ENCODE measurements at places on chromosomes 6 and 20.
A peak's percentile ranks its signal among the peaks of the same experiment; 100 is the strongest.

DNA sequence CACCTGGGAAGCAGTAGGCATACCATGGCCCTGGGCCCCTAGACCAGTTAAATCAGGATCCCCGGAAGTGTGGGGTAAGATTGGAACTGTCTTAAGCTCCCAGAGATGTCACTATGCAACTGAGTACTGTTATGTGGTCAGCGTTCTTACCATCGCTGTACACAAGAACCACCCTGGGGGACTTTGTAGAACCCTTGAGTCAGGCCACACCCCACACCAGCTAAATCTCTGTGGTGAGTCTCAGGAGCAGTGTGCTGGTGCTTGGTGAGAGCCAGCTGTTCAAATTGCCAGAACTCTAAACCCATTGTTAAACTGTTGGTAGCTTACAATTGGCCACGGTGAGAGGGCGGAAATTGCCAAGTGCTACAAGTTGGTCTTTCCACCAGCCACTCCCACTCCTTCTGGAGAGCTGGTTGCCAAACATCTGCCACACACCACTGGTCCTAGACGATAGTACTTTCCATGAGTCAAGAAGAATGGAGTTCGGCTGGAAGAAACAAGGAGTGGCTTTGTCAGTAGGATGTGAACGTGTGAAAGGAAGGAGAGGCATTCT lies 80.5 kb upstream of the SYNDIG1 start:
- no peak for DNase-seq

DNA sequence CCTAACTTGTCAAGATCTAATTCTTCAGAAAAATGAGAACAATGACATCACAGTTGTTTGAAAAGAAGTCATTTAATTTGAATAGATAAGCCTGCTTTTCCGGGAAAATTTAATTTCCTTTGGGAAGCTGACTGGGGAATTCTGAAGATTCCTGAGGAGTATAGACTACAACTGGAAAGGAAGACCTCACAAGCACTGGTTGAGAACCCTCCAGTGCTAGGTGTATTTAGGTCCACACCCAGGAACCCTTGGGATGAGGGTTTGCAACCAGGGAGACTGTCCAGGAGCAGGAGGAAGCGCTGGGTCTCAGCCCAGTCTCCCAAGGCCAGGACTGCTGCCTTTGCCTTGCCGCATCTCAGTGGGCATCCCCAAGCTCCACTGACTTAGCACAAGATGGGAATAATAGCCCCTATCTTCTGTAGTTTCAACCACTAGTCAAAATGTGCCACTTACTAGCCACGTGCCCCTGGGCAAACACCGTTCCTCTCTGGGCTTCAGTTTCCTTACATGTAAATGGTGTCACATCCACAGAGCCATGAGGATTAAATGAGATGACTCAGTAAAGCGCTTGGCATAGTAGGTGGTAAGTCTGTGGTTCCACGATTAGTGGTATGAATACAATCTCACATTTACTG lies 6.9 kb upstream of the CD93 start:
- no peak for DNase-seq

GRCh38 chr6:31795616-31796298 lies at the start of gene VARS1:
VARS1 (minus strand) TSS chr6:31795752; CDS start chr6:31795217, 535 bp downstream.
- peak; percentile 80 for DNase-seq

DNA sequence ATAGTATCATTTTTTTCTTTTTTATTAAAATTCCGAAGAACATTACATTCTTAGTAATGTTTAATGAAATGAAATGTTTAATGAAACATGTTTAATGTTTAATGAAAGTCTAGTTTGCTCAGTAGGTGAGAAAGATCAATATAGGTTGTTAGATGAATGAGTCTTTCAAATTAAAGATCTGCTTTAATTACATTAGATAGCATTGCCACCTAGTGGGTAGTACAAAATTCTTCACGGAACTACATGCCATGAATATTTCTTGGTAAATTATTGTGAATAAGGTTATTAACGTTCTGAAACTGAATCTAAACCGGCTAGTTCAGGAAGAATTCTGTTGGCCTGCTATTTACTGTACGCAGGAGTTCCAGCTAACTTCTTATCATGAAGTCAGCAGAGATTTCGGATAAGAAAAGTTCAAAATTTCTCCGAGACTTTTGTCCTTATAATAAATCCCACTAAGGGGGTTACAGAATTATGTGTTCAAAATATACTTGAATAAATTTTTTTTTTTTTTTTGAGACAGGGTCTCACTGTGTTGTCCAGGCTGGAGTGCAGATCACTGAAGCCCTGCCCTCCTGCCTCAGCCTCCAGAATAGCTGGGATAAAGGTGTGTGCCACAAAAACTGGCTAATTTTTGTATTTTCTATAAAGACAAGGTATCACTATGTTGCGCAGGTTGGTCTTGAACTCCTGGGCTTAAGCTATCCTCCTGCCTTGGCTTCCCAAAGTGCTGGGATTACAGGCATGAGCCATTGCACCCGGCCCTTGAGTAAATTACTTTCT lies 7.9 kb upstream of the GMNN start:
- DNase-seq = peak; percentile 36

DNA sequence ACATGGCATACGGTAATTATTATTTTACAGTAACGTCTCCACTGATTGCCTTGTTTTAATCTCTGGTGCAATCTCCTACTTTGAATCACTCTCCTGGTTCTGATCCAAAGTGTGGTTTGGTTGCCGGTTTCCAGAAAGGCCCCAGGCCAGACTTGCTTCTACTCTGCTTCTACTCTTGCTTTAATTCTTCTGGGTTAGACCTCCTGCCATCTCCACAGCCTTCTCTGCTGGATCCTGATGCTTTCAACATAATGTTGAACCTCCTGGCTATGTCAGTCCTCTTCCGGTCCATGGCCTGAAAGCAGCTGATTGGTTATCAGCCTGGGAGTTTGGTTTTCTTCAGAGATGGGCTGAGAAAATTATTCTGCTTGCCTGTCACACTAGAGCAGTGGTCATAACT lies 266.5 kb upstream of the RIMS1 start:
- DNase-seq = no peak

GRCh38 chr6:155116571-155116910 lies 121.4 kb downstream of the TIAM2 start:
- no peak for DNase-seq

GRCh38 chr6:36038120-36038876 lies 10.7 kb downstream of the MAPK14 start:
- DNase-seq = no peak

DNA sequence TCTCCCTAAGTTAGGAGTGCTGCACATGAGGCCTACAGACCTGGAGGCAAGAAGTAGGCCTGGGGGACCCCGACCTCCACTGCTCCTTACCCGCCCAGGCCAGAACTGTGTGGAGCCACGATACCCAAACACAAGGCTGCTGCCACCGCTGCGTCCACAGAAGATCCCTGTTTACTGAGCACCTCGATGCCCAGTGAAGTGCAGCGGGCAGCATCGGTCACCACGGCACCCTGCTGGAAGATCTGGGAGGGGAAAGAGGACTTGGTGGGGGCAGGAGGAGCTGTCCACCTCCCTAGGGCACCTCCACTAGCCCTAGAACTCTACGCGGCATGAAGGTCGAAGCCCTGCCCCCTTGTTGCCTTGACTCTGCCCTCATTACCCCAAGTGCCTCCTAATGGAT lies 9.9 kb downstream of the GGT7 start:
- DNase-seq = no peak

DNA sequence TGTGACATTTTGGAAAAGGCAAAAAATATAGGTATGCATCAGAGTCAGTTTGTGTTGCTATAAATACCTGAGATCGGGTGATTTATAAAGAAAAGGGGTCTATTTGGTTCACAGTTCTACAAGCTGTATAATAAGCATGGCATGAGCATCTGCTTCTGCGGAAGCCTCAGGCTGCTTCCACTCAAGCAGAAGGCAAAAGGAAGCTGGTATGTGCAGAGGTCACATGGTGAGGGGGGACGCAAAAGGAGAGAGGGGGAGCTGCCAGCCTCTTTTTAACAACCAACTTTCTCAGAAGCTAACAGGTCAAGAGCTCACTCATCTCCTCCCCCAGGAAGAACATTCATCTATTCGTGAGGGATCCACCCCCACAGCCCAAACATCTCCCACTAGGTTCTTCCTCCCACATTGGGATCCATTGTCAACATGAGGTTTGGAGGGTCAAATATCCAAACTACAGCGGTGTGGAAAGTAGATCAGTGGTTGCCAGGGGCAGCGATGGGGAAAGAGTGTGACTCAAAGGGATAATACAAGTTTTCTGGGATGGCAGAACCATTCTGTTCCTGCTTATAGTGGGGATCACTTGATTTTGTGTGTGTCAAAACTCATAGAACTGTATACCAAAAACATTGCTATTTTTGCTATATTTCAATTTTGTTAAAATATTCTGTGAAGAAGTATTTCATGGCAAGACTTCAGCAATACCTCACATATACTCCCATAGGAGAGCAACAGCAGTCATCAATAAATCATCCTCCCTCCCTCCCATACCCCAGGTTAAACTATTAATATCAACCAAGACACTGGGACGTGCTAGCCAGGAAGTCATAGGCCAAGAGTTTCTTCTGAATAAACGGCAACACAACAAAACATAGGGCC lies 9.9 kb upstream of the FAM50B start:
- no peak for DNase-seq

DNA sequence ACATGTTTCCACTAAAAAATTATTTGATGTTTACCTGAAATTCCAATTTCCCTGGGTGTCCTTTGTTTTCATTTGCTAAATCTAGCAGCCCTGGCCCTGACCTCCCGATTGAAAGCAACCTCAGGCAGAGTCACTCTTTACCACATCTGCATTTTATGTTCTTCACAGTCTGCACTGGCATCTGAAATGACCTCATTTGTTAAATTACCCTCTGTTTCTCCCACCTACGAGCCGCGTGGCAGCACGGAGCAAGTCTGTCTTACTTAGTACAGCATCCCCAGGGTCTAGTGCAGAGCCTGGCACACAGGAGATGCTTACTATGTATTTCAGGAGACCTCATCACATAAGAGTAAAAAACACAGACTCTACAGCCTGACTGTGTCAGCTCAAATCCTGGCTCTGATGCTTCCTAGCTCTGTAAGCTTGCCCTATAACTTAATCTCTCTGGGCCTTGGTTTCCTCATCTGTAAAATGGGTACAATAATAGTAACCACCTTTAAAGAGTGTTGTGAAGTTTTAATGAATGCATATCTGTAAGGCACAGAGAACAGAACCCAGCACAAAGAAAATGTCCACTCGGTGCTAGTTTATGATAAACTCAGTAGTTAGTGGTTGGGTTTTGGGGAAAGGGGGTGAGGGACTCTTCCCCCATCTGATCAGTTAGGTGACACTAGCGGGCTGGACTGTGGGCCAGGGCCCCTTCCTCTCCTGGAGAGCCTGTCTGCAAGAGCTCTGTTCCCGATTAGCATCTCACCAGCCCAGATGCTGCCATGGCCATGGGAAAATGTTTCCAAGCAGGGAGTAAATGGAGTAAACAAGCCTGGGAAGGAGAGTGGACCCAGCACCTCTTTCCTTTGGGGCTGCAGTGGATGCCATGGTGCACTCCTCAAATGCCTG lies 88.2 kb downstream of the PREX1 start:
- DNase-seq = no peak

DNA sequence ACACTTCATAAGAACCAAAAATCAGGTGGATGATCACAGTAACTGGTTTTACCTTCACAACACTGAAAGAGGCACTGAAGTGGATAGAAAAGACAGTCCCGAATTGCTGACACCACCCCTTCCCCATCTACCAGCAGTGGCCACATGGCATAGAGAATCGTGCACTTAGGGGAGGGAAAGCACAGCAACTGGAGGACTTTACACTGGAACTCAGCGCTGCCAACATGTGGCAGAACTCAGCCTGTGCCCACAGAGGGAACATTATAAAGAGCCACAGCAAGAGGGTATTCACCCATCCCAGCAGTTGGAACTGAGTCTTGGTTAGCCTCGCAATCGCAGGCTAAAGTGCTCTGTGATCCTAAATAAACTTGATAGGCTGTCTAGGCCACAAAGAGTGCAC lies 6.5 kb upstream of the KIAA1586 start:
- DNase-seq = no peak

GRCh38 chr6:131642987-131643611 lies 6.0 kb downstream of the ENPP3 start:
- DNase-seq = peak; percentile 78

GRCh38 chr6:88908598-88909548 lies 54.5 kb downstream of the RNGTT start:
- no peak for DNase-seq

- no peak for DNase-seq
Measured at GRCh38 chr20:10739566-10739965, 65.8 kb upstream of the JAG1 start.

DNA sequence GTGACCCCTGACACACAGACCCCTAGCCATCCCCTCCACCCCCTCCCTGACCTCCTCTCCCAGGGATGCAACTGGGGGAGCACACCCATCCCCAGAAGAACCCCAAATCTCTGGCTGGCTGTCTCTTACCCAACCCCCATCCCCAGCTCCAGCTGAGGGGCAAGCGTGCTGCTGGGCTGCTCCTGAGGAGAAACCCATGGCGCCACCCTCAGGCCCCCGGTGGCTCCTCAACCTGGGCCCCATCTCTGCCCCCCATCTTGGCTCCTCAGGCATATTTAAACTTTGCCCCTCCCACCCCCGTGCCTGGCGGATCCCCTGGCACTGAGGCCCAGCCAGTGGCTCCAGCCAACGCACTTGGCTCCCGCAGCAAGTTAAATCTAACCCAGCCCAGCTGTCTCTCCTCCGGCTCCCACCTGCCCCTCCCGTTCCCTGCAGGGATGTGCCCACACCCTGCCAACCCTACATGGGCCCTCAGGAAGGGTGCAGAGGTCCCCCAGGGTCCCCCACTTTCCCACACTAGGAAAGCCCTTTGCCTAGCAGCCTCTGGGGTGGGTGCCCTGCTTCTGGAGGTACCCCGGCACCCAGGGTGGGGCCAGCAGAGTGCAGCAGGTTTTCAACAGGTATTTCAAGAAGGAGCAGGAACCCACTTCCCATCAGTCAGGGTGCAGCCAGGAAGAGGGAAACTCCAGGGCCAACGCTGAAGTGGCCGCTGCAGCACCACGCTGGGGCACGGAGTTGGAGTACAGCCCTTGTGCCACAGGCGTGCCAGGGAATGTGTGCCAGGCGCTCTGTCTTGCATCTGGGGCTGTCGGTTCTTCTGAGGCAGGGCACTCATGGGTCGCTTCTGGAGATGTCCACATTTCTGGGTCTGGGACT lies 5.3 kb upstream of the OSBPL2 start:
- no peak for DNase-seq

DNA sequence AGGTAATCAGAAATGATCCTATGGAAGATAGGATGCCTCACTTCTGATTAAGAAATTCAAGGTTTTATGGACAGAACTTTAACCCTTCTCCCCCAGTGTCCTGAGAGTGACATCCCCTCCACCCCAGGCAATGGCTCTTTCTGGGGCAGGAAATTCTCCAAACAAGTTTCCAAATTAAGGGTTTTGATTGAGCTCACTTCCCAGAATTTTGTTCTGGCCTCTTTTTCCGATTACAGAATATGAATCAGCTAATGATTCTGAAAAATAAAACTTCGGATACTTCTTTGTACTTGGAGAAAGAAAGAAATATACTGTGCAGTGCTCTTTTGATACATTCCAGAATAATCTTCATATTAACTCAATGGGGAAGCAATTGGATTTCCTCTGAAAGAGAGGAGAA lies 32.8 kb upstream of the TASP1 start:
- no peak for DNase-seq

All from foreskin melanocyte (primary cell).